ENCODE measurements at places on chromosomes 11 and 22. TPM values are rescaled to one million over a fixed set of nuclear protein-coding genes. Genes with fewer than 3 reads are reported as not detected.

OR52A1 gene
- total RNA-seq: not detected

KCTD14 gene
- 0.36 TPM for total RNA-seq

ELF5 gene
- total RNA-seq: not detected

GPHA2 gene
- total RNA-seq: not detected

CCDC81 gene
- 0.72 TPM for total RNA-seq

TSKU gene
- 6.4 TPM for total RNA-seq

RIMBP3C gene
- 0.09 TPM for total RNA-seq

RNF169 gene
- total RNA-seq: 27.6 TPM

OR2AT4 gene
- not detected for total RNA-seq

TMEM121B gene
- 0.36 TPM for total RNA-seq

PGA4 gene
- not detected for total RNA-seq

SLC15A3 gene
- total RNA-seq: 8.7 TPM

ATG16L2 gene
- 17.8 TPM for total RNA-seq

NRIP3 gene
- total RNA-seq: 12.0 TPM

FOLR3 gene
- not detected for total RNA-seq

OR5B21 gene
- not detected for total RNA-seq

TRIM49 gene
- not detected for total RNA-seq

GRM5 gene
- 0.18 TPM for total RNA-seq

OR51B6 gene
- not detected for total RNA-seq

SLC22A9 gene
- not detected for total RNA-seq

BRSK2 gene
- total RNA-seq: 0.18 TPM
